ENCODE measurements at places on chromosomes 1 and 21.

- DNase-seq, result no peak
These were observed 22.7 kb downstream of the ZFYVE9 start for GRCh38 chr1:52164604-52165003.

- no peak for DNase-seq
These were observed 84.2 kb downstream of the SPSB1 start for GRCh38 chr1:9376886-9377333.

DNA sequence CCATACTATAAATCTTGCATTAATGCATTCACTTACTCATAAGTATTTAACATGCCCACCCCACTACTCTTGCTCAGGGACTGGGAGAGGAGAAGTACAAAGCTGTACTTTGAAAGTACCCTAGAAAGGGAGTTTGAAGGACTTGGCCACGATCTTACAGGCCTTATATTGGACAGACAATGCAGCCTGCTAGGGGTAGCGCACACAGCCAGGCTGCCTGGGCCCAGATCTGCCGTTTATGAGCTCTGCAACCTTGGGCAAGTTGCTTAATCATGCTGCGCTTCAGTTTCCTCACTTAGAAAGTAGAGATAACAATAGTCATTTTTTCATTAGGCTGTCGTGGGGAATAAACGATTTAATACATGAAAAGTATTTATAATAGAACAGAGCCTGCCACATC is 110.1 kb downstream of the CDC7 start:
- no peak for DNase-seq

- DNase-seq, result no peak
These were observed 10.6 kb downstream of the ZZZ3 start for GRCh38 chr1:77671836-77672235.

DNA sequence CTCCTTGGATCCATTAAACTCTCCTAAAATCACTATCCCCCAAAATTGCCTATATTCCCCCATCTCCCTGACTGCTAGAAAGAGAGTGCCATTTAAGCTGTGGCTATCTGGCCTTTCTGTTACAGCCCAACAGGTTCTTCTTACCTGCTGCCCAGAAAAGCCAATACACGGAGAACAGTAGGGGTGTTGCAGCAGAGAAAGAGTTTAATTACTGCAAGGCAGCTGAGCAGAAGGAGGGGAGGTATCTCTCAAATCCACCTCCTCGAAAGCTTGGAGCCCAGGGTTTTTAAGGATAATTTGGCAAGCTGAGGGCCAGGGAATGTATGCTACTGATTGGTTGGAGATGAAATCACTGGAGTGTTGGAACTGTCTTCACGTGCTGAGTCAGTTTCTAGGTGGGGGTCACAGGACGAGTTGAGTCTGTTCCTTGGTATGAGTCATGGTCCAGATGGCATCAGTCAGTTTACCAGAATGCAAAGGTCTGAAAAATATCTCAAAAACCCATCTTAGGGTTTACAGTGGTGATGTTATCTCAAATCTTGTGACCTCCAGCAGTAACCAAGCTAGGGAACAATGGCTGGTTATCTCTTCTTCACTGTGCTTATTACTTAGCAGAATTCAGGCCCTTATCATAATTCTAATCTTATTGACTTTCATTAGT is 89.8 kb downstream of the SMYD3 start:
- DNase-seq, result no peak

GRCh38 chr1:109790735-109791494 is 27.2 kb upstream of the EPS8L3 start:
- DNase-seq, result peak; percentile 33

Measured in SJSA1 (cell line).